ENCODE measurements at places on chromosomes 2 and 18.

DNA sequence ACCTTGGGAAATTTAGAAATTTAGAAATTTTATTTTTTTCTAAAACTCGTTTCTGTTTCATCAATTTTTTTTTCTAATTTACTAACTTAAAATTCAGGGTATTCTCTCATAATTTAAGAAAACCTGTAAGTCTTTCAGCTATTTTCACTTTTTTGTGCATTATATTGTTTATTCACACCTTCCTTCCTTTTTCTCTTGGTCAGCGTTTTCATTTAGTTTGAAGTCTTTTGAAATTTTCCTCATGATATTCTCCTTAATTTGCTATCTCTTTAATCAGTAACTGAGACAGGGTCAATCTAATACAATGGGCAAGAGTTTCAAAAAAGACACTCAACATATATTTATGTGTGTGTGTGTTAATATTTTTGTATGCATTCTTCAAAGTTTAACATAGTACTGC, 50.5 kb upstream of the MSTN start:
- DNase-seq = no peak

GRCh38 chr2:232137356-232138147, 176.0 kb downstream of the DIS3L2 start:
- DNase-seq = no peak

DNA sequence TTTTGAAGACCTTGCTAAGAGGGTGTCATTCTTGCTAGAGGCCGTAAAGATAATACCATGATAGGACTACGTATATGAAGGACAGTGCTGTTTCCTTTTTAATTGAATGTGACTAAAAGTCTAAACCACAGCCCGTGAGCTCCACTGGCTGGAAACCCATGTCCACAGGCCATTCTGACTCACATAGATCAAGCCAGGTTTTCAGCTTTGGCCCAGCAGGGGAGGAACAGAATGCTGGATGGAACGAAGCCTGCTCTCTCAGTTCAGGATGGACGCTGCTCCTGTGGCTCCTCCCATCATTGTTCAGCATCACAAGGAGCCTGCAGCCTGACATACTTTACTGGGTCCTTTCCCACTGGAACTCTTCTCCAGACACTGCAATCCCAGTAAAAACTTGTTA, 47.6 kb downstream of the ALPK2 start:
- DNase-seq = no peak

DNA sequence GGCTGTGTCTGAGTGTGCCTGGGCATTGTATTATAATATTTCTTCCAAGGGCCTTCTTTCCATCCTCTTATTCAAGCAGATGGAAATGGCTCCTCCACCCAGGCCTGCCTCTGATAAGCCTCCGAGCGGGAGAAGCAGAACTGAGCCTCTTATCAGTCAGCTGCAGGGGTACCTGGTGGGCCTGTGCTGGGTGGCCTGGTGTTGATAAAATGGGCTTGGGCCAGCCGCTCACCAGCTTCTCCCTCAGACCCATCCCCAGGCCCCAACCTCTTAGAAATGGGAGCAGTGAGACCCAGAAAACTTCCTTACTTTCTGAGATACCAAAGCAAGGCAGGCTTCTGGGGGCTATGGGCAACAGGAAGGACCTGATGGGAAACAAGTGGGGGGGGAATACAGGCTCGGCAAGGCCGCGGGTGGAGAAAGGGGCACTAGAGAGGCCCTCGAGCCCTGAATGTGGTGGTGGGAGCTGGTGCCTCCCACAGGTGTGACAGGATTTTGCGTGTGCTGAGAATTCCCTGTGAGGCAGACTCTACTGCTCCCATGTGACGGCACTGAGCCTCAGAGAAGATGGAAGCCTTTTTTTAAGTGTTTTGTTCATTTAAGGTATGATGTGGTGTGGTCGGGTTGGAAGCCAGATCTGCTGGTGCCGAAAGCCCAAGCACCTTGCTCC, 18.3 kb downstream of the GYPC start:
- DNase-seq = no peak

DNA sequence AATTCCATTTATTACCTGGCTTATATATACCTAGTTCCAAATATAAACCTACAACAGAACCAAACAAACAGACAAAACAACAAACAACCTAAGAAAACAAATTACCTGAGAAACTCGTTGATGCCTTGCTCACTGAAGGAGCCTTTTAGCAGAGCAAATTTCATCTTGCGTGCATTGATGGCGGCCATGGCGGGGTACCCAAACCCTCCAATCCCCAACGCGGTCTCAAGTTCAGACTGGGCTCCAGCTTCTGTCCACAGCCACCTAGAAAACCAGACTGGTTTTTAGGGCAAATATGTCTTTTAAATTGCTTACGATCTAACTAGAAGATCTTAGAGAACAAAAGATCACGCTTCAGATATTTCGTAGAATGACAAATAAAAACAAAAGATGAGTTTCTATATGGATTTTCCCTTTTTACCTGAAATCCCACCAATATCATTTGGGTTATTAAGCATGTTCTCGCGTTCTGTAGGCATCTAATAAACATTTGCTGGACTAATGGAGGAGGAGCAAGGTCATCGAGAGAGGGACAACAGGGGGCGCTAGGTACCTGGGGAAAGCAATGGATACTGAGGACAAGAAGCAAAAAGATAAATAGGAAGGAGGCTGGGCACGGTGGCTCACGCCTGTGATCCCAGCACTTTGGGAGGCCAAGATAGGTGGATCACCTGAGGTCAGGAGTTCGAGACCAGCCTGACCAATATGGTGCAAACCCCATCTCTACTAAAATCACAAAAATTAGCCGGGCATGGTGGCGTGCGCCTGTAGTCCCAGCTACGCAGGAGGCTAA, 25.2 kb downstream of the PDIA6 start:
- no peak for DNase-seq

DNA sequence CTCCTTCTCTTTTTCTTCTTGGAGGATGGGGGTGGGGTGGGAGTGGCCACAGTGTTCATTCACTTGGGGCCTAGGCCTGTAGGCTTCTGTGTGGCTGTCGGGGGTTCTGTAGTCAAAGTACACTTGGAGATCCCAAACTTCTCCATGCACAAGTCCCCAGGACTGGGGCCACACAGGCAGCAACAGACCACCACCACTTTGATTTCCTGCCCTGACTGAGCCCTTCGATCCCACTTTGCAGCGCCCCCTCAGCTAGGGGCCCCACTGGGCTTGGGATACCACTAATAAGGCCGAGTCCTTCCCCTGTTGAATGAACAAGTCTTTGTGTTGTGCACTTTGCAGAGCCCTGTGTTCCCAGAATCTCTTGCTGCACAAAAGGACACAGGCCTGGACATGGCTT, 5.5 kb upstream of the TEX51 start:
- no peak for DNase-seq

GRCh38 chr2:96396602-96397001, 61.0 kb downstream of the NCAPH start:
- DNase-seq = no peak

GRCh38 chr2:98091738-98092137, 4.8 kb downstream of the VWA3B start:
- no peak for DNase-seq

- no peak for DNase-seq
These were observed 65.9 kb downstream of the EIF5B start for GRCh38 chr2:99403084-99403483.

Data from NCI-H1436 (cell line).